ENCODE measurements at places on chromosomes 1 and 21.
A peak's percentile ranks its signal among the peaks of the same experiment; 100 is the strongest.

DNA sequence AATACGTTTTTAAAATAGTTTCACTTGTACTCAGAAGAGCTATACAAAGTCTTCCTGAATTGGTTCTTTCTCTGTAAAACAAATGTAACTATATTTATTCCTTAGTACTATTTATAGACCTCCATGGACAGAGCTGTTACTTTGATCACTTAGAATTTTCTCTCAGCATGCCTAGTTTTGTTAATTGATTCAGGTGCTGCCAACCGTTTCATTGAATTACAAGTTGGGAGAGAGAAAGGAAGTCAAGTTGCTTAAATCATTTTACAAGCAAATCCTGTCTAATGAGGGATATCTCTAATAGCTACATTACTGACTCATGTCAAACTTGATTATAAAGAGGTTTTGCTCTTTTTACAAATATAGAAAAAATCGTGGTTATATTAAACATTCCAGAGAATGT lies 241.0 kb downstream of the FMN2 start:
- DNase-seq = no peak

GRCh38 chr1:245337829-245338484 lies 183.2 kb downstream of the KIF26B start:
- DNase-seq = no peak

DNA sequence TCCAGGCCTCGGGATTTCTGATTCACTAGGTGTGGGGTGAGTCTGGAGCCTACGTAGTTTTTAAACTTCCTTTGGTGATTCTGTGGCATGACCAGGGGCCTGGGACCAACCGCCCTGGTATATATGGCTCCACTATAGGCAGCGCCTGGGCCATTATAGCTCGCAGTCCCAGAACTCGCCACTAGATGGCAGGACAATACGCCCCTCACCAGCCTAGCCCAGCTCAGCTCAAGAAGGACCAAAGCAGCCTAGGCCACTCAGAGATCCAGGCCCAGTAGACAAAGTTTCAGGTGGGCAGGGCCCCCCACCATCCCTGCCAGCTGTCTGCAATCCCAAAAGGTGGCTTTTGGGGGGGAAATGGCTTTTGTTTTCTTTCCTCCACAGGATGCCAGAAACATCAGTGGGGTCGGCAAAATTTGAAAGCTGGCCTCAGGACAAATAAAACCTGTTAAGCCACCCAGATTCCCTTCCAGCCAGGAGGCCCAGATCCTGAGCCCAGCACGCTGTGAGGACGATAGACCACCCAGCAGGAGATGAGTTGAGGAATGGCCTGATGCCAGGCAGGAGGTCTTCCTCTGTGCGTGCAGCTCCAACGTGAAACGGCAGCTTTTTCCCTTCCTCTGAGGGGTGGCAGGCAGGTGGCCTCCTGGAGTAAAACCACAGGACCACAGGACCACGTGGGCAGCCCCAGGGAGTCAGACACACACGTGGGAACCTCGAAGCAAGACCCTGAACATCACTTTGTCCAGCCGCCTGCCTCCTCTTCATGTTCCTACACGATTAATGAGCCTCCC lies 24.8 kb upstream of the TMEM51 start:
- peak; percentile 75 for DNase-seq

DNA sequence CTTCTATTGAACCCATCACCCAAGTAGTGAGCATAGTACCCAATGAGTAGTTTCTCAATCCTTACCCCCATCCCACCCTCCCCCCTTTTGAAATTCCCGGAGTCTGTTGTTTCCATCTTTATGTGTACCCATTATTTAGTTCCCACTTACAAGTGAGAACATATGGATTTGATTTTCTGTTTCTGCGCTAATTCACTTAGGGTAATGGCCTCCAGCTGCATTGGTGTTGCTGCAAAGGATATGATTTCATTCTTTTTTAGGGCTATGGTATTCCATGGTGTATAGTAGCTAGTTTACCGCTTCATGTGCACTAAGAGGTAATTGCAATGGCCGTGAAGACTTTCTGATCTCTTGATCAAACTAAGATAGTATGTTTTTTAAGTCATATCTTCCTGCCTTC lies 107.5 kb upstream of the SERTAD4 start:
- no peak for DNase-seq

GRCh38 chr21:42061195-42061985 lies 9.7 kb upstream of the UMODL1 start:
- DNase-seq = peak; percentile 29

DNA sequence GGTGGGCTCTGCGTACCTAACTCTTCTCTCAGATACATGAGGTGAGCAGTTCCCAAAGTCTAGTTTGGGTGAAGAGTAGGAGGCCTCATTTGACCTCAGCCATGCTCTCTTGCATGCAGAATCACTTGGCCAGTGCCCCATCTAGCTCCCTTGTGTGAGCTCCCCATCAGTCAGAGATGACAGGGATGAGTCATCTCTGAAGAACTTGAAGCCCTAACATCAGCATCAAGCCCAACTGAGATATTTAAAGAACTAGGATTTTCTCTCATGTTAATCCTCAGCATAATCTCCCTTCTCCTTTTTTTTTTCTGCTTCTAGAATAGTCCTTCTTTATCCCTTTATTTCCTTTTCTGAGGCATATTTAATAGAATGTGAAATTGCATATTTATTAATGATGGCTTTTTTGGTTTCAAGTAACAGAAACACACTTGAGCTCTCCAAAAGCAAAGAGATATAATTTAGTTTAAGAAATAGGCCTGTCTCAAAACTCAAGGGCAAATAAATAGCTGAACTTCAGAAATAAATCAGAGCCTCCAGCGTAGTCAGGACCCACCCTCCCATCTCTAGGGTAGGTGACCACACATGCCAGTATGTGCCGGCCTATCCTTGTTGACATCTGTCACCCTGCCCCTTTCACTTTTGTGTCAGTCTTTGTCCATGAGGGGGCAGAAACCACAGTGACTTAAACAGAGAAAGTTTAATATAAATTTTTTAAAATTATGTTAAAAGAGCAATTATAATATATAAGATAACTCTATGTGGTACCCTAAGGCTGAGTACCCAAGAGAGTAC lies 112.3 kb downstream of the TSEN15 start:
- peak; percentile 80 for DNase-seq

GRCh38 chr1:1889090-1889750 lies 1.7 kb downstream of the GNB1 start:
- no peak for DNase-seq

DNA sequence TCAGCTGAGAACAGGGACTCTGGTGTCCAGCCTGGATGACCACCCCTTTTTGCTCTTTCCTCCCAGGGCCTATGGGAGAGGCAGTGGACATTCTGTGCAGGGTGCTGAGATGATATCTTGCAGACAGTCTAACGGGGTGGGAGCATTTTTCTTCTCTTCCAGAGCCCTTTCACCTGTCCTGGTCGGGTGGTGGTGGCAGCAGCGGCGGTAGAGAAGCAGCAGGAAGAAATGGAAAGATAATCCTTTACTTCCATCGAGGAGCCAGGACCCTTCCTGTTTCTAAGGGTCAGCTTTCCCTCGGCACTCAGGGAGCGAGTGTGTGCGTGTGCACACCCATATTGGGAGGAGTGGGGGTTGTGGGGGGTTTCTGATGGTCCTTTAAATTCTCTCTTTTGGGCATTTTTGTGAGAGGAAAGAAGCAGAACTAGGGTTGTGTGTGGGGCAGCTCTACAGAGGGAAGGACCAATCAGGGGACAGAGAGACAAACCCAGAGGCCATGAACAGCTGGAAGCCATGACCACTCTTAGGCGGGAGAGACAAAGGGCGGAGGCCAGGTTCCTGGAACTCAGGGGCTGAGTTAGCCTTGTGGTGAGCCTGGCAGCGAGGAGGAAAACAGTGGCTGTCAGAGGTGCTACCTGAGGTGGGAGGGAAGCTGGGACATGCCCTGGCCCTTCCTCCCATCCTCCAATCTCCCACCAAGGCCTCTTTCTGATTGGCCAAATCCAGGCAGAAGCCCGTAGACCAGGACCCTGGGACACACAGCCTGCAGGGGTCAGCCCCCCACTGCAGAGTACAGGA lies 31.2 kb upstream of the CSF3R start:
- DNase-seq = no peak

- no peak for DNase-seq
Measured at GRCh38 chr1:213179784-213180183, 128.7 kb downstream of the RPS6KC1 start.

- DNase-seq = no peak
Measured at GRCh38 chr21:35106246-35106835, 57.2 kb upstream of the RUNX1 start.

DNA sequence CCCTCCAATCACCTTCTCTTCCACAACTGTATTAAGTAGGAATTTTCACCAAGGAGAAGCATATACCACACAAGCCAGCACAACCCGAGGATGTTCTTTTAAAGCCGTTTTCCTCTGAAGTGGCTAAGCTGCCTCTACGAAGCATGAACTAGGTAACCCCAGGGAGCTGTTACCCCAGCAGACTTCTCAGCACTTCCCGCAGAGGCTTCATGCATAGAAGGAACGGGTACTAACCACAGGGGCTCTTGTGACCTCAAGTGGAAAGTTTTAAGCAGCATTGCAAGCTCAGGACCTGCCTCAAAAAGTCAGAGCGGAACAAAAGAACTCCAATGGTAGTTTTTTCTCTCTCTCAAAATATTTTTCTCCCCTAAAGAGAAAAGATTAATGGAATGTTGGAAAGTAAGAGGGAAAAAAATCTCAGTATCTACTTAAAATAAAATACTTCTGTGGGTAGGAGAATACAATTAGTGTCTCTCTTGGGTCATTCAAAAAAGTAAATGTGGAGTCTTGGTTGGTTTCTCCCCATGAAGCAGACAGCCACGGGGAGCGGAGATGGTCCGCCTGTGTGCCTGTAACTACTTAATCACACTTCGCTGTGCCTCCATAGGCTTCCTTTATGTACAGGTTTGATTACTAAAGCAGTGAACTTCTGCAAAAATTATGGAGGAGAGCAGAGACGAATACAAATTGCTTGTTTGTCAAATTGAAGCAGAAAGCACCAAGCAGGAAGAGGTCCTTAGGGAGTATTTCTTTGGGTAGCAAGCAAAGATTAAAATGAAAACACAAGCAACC lies 40.9 kb downstream of the STX6 start:
- peak; percentile 53 for DNase-seq

Data from activated CD4-positive, alpha-beta T cell treated with anti-CD3 and anti-CD28 coated beads, Interleukin-2, Interleukin-4, amounts not matched to agents 100 ng/mL and 50 ng/mL, durations not matched to agents 16 hours and 8 hours (primary cell).